ENCODE measurements at places on chromosomes 1 and 21.

DNA sequence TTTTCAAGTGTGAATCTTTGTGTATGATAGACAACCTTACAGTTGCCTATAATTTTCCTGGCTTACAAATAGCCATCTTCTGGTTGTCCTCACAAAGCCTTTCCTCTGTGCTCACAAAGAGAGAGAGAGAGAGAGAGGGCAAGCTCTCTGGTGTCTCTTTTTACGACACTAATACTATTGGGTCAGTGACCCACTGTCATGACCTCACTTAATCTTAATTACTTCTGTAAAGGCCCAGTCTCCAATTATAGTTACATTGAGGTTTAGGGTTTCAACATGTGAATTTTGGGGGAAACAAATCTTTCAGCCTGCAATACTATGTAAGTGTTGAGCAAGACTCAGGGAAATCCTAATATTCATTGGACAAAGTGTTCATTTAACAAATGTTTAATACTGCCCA, 167.4 kb upstream of the COL11A1 start:
- no peak for DNase-seq

DNA sequence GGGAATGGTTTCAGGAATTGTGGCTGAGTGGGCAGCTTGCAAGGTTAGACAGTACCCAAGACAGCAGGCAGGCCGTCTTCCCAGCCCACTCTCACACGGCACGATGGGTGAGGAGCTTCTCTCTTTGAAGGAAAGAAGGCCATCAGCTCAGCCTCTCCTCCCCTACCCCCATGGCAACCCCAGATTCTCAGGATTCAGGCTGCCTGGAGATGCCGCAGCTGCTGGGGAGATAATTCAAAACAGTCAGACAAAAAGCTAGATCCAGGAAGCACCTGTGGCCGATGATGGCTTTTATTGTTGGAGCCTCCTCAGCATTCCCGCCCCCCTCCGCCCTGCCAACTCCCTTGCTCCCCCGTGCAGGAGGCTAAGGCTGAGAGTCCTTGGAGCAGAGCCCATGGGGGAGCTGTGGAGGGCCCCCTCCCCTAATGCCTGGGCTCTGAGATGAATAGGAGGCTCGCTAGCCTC, 220.5 kb downstream of the TRABD2B start:
- no peak for DNase-seq

- peak; percentile 0 for DNase-seq
These were observed 1.9 kb downstream of the CCT3 start for GRCh38 chr1:156336242-156336641.

GRCh38 chr21:45601551-45601950, 42.0 kb upstream of the PCBP3 start:
- DNase-seq: no peak

DNA sequence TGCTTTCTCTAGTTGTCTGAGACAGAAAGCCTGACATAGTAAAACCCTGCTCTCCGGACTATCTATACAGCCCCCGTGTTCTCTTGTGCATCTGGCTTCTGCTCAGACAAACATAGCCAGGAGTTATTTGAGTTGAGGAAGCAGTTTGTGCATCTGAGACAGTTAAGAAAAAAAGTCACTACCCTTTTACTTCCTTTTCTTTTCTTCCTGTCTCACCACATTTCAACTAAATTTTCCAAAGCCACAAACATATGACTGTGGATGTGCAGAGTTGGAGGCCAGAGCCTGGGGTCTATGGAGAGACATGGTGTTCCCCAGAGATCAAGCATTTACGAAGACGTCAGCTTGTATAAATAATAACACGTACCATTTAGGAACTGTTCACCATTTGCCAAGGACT, 158.5 kb upstream of the FGGY start:
- DNase-seq: no peak

- no peak for DNase-seq
These were observed 1.7 kb downstream of the RHOU start for GRCh38 chr1:228736844-228737445.

DNA sequence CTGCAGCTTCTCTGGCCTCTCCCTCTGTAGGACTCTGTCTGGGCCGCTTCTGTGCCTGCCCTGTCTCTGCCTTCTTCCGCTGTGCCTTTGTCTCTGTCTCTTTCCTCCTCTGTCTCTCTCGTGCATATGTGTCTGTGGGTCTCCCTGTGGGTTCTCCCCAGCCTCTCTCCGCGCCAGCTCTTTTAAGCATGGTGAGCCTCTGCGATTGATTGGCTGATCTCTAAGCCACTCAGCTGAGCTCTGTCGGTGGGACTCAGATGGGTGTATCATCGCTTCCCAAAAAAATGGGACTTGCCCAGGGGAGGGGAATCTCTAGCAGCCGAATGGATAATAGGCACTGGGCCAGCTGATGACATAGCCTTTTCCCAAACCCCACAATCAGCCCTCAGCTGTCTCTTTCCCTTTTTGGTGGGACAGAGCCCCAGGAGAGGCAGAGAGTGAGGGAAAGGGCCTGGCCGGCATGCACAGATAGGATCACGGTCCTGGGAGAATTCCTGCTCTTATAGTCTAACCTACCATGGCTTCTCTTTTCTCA, at the start of gene ADAMTS4:
Gene ADAMTS4 (minus strand): TSS at position 158 of the 535 bp plus-strand sequence. CDS start 427 bp downstream, outside the sequence.
- peak; percentile 42 for DNase-seq

DNA sequence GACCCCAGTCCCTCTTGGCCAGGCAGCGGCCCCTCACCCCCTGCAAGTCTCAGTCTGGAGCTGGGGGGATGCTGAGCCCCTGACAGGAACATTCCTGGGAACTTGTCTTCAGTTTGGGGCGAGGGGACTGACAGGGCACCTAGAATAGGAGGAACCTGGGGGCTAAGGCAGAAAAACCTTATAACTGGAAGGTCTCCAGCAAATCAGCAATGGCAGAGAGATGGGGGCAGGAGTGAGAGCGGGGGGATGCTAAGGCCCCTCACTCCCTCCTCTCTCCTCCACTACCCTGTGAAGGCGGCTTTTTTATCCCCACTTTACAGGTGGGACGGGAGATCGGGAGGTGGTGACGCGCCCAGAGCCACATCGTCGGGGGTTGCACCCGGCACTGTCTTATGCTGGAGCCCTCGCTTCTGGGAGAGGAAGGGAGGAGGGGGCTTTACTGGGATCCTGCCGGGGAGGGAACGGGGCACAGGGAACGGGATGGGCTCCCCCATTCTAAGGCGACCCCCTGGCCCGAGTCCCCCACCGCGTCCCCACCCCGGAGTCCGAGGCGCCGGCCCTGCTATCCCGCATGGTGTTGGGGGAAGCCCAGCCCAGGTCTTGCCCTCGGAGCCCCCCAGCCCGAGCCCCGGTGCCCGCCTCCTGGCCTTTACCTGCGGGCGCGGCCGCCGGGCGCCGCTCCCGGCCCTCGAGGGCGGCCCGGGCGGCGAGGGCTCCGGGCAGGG, 456 bp downstream of the COL8A2 start:
- no peak for DNase-seq

GRCh38 chr21:41900401-41900800, 21.3 kb upstream of the PRDM15 start:
- DNase-seq: no peak

- no peak for DNase-seq
These were observed 86.3 kb upstream of the TMPRSS2 start for GRCh38 chr21:41594268-41594667.

- no peak for DNase-seq
These were observed 557.5 kb upstream of the PTBP2 start for GRCh38 chr1:96164053-96164452.

GRCh38 chr1:177944016-177944949, 25.6 kb downstream of the SEC16B start:
- no peak for DNase-seq

GRCh38 chr1:160626509-160627342, 20.1 kb downstream of the SLAMF1 start:
- no peak for DNase-seq

GRCh38 chr1:232868793-232869491, 63.7 kb downstream of the MAP10 start:
- peak; percentile 89 for DNase-seq

DNA sequence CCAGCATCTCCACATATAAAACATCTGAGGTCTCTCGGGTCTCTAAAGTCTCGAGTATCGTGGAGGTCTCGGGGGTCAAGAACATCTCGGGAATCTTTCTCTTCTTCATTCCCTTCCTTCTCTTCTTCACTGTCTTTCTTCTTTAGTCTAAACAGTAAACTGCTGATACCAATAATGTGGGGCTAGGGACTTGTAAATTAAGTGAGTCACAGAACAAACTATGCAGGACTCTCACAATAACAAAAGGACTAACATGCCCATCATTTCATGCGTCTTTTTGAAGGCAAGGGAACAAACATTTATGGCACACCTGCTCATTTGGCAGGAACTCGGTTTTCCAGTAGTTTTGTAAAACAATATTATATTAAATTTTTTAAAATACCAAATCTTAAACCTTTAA, 32.4 kb downstream of the PRPF38A start:
- no peak for DNase-seq
